Large intestine (tissue), 12 donors: ENCODE measurements at places on chromosomes 5 and 9. TPM values are rescaled to one million over a fixed set of nuclear protein-coding genes. Genes with fewer than 3 reads are reported as not detected.

Gene PHF2
- polyA plus RNA-seq: 24.9 TPM

Gene CACNA1B
- 1.8 TPM for polyA plus RNA-seq

- DNase-seq: peak; percentile 14
Observed at GRCh38 chr9:19922476-19923118, 133.8 kb upstream of the SLC24A2 start.

GRCh38 chr9:27633764-27634163, 60.5 kb upstream of the C9orf72 start:
- no peak for DNase-seq

Gene KCTD16
- 2.6 TPM for polyA plus RNA-seq

Gene SAPCD2
- polyA plus RNA-seq: 12.1 TPM

GRCh38 chr5:62299600-62299999, 6.4 kb upstream of the KIF2A start:
- no peak for DNase-seq

DNA sequence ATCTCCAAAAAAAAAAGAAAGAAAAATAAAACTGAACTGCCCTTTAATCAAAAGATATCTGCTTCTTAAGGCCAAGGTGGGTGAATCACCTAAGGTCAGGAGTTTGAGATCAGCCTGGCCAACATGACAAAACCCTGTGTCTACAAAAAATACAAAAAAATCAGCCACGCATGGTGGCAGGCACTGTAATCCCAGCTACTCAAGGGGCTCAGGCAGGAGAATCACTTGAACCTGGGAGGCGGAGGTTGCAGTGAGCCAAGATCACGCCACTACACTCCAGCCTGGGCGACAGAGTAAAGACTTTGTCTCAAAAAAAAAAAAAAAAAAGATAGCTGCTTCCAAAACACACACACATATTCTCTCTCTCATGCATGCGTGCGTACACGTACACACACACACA, 17.8 kb downstream of the SCAI start:
- DNase-seq: no peak

GRCh38 chr5:135996611-135997010, 32.2 kb upstream of the TGFBI start:
- DNase-seq: no peak

- no peak for DNase-seq
Observed at GRCh38 chr5:149130121-149130914, 11.0 kb upstream of the ABLIM3 start.

Gene RPS14
- 2,545 TPM for polyA plus RNA-seq

- DNase-seq: peak; percentile 55
Observed at GRCh38 chr5:61306531-61307131, 25.4 kb upstream of the ZSWIM6 start.

- DNase-seq: no peak
Observed at GRCh38 chr5:124410539-124411488, 335.6 kb downstream of the ZNF608 start.

DNA sequence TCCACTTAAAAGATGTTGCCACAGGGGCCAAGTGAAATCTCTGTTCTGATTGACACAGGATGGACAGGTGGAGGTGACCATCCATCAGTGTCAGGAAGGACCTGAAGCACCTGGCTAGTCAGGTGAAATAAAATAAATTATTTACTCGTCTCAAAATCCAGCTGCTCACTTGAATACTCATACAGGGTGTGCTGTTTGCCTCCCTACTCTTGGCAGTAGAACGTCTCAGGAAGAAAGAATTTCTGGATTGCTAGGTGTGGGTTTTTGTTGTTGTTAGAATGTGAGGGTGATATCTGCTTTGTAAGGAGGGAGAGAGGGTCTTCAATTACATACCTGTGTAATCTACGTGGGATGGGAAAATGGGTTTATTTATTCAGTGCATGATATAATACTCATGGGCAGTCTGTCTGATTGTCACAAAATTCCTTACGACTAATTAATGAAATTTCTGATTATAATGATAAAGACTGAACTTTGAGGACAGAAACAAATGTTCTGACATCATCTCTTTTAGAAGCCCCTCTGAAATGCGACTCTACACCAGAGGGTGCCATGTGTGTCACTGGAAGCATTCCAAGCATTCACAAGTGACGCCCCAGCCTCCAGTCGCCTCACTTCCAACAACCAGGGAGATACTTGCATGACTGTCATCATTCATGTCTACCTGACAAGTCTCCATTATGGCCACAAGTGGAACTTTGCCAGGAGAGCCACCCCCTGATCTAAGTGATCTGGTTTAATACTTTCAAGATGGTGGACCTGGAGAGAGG, 218.4 kb downstream of the GAPVD1 start:
- no peak for DNase-seq

Gene C5orf52
- polyA plus RNA-seq: 0.87 TPM

DNA sequence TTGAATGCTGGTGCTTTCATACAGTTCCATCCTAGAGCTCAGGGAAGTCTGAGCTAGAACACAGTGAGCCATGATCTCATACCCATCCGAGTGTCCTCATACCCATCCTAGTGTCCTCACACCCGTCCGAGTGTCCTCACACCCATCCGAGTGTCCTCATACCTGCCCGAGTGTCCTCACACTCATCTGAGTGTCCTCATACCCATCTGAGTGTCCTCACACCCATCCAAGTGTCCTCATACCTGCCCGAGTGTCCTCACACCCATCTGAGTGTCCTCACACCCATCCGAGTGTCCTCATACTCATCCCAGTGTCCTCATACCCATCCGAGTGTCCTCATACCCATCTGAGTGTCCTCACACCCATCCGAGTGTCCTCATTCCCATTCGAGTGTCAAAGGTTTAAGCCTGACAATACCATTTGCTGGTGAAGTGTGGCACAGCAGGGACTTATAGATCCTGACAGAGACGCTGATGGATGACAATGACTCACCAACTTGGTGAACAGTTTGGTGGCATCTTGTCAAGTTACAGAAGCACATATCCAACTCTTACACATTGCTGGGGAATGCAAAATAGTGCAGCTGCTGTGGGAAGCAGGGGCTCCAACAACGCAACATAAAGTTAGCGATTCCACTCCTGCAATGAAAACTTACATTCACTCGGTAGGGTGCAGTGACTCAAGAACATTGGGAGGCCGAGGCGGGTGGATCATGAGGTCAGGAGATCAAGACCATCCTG, 77.0 kb upstream of the COL5A1 start:
- no peak for DNase-seq

DNA sequence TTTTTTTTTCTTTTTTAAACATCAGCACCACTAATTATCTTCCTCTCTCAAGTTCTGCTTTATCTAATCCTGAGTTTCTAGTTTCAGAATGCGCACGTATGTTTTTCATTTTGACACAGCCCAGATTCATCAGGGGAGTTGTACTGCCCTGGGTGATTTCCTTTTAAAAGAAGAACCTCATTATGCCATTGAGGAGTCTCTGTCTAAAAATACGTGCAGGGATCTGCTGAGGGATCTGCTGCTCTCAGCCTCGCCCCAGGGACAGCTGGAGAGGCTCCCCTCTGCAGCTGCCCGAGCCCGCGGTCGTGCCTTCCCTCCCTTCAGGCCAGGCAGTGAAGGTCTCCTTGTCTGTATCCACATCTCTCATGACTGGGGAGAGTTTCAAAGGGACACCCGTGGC, 273.1 kb downstream of the ARHGEF28 start:
- no peak for DNase-seq

Gene MINAR2
- polyA plus RNA-seq: 0.09 TPM

- DNase-seq: no peak
Observed at GRCh38 chr9:16002816-16003215, 450.0 kb downstream of the CCDC171 start.

- no peak for DNase-seq
Observed at GRCh38 chr5:90014420-90014819, 395.1 kb downstream of the CETN3 start.

DNA sequence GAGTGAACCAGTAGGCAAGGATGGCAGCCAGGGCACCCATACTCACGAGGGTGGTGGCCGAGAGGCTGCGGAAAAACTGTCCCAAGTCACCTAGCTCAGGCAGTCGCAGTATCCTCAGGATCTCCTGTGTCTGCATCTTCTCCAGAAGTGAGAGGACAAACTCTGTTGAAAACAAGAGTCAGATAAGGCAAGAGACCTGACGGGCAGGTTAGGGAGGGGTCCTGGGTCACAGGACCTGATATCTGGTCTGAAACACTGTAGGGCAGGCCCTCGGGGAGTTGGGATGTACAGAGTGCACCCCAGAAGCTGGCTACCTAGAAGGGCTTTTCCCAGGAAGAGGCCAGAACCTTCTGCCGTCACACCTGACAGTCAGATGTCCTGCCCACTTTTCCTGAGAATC, 17.4 kb downstream of the ACSL6 start:
- no peak for DNase-seq
